ENCODE measurements at places on chromosomes 1 and 21. TPM values are rescaled to one million over a fixed set of nuclear protein-coding genes. Genes with fewer than 3 reads are reported as not detected.
A peak's percentile ranks its signal among the peaks of the same experiment; 100 is the strongest.

HES4 gene
- total RNA-seq, result 145 TPM

- no peaks in the 10 kb centered on the region for H3K27me3 ChIP-seq
- H3K36me3 ChIP-seq, result no peaks in the 10 kb centered on the region
- peaks cover 6% of the 10 kb centered on the region for H3K4me1 ChIP-seq
- no peak within 1 kb of the TSS for H3K27ac ChIP-seq
Measured at GRCh38 chr1:27634985-27635367, at the start of gene FGR. Gene FGR (minus strand): TSS chr1:27635185. CDS start chr1:27623916, 11,269 bp downstream.

- no peak overlapping the region for H3K27ac ChIP-seq
- peaks cover 42% of the 10 kb centered on the region for H3K27me3 ChIP-seq
- H3K4me3 ChIP-seq, result no peak overlapping the region
- H3K4me1 ChIP-seq, result no peaks in the 10 kb centered on the region
Measured at GRCh38 chr21:45850181-45850580, 131.4 kb upstream of the COL6A1 start.

DNA sequence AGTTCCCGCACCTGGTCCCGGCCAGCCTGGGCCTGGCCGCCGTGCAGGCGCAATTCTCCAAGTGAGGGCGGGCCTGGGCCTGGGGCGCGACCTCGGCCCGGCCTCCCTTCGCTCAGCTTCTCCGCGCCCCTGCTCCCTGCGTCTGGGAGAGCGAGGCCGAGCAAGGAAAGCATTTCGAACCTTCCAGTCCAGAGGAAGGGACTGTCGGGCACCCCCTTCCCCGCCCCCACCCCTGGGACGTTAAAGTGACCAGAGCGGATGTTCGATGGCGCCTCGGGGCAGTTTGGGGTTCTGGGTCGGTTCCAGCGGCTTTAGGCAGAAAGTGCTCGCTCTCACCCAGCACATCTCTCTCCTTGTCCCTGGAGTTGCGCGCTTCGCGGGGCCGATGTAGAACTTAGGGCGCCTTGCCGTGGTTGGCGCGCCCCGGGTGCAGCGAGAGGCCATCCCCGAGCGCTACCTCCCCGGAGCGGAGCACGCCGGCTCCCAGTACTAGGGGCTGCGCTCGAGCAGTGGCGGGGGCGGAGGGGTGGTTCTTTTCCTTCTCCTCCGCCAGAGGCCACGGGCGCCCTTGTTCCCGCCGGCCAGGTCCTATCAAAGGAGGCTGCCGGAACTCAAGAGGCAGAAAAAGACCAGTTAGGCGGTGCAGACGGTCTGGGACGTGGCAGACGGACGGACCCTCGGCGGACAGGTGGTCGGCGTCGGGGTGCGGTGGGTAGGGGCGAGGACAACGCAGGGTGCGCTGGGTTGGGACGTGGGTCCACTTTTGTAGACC is 1.2 kb downstream of the OLIG1 start:
- H3K36me3 ChIP-seq, result no peaks in the 10 kb centered on the region
- DNase-seq, result no peak
- H3K4me3 ChIP-seq, result no peak overlapping the region

DNA sequence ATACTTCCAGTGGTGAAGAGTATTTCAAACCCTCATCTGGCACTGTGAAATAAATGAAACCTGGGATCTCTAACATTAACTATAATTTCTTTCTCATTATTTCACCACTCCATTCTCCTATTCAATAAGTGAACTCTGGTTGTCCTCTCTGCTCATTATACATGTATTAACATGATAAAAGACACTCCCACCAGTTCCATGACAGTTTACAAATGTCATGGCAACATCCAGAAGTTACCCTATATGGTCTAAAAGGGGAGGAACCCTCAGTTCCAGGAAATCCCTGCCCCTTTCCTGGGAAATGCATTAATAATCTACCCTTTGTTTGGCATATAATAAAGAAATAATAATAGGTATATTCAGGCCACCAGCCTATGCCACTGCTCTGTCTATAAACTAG is 62.7 kb upstream of the BRINP3 start:
- DNase-seq, result no peak
- no peaks in the 10 kb centered on the region for H3K36me3 ChIP-seq
- H3K4me3 ChIP-seq, result no peak overlapping the region
- no peaks in the 10 kb centered on the region for H3K27me3 ChIP-seq

- peaks cover 7% of the 10 kb centered on the region for H3K4me1 ChIP-seq
- H3K27me3 ChIP-seq, result no peaks in the 10 kb centered on the region
- no peak overlapping the region for H3K27ac ChIP-seq
- 0 out of 2 replicates have a peak, but pooled peaks cover under 1% of the 10 kb centered on the region for H3K36me3 ChIP-seq
Measured at GRCh38 chr1:229340496-229340895, 2.4 kb downstream of the CCSAP start.

DNA sequence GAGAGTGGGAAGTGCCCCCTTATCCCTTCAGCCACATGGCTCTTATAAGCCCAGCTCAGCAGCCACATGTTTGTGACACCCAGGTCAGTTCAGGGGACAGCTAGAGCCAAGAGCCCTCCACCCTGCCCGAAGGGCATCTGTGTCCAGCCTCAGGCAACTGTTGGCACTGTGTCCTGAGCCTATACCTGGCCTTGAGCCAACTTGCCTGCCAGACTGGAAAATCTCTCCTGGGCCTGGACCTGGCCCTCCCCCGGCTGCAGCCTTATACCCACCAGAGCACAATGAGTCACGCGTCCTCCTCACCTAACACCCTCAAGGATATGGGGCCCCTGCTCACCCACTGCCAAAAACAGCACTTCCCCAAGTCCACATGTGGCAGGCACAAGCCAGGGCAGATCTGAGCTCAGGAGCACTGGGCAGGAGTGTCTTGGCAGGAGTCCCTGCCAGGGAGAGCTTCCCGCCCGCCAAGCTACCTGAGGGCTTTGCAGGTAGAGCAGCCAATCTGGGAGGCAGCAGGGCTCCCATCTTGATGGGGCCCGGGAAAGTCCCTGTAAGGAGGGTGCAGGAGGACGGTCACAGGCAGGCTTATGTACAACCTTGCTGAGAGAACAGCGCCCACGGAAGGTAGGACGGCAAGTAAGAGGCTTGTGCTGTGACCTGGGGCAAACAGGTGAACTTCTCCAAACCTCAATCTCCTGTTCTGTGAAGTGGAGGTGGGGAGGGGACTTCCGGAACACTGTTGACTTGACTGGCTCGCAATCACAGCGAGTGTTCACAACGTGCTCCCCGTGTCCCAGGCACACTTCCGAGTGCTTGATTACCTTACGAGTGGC is 19.8 kb upstream of the HSPG2 start:
- peak overlapping the region; percentile 55 for H3K27ac ChIP-seq
- H3K27me3 ChIP-seq, result no peaks in the 10 kb centered on the region
- H3K4me1 ChIP-seq, result peaks cover 24% of the 10 kb centered on the region
- peak overlapping the region; percentile 8 for H3K4me3 ChIP-seq

AHCYL1 gene
- 92.0 TPM for total RNA-seq

DNA sequence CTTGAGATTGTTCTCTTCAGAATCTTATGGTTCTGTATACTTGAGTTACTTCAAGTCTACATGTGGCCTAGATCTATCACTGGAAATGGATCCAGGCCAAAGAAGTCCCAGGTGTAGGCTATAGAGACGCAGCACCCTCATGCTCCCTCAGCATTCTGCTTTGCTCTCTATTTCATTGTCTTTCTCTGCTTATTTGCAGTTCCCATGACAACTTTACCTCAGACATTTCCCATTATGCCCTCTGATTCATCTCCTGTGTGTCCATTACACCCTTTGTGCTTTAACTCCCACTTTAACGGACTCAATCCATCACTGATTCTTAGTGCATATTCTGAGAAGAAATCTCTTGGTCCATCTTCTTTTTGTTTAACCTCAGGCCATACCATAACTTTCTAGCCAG is 236.9 kb upstream of the NRIP1 start:
- no peak for DNase-seq
- no peaks in the 10 kb centered on the region for H3K36me3 ChIP-seq
- no peak overlapping the region for H3K4me3 ChIP-seq
- H3K4me1 ChIP-seq, result no peaks in the 10 kb centered on the region
- no peaks in the 10 kb centered on the region for H3K27me3 ChIP-seq

GRCh38 chr1:177567393-177567792 is 396.6 kb downstream of the BRINP2 start:
- H3K27ac ChIP-seq, result no peak overlapping the region
- peak; percentile 19 for DNase-seq
- H3K36me3 ChIP-seq, result no peaks in the 10 kb centered on the region
- no peak overlapping the region for H3K4me3 ChIP-seq

GPR3 gene
- 2.8 TPM for total RNA-seq

Data from HCT116 (cell line).